Thymus (tissue), 14 donors: ENCODE measurements at places on chromosomes 11 and 22. TPM values are rescaled to one million over a fixed set of nuclear protein-coding genes. Genes with fewer than 3 reads are reported as not detected.

DNA sequence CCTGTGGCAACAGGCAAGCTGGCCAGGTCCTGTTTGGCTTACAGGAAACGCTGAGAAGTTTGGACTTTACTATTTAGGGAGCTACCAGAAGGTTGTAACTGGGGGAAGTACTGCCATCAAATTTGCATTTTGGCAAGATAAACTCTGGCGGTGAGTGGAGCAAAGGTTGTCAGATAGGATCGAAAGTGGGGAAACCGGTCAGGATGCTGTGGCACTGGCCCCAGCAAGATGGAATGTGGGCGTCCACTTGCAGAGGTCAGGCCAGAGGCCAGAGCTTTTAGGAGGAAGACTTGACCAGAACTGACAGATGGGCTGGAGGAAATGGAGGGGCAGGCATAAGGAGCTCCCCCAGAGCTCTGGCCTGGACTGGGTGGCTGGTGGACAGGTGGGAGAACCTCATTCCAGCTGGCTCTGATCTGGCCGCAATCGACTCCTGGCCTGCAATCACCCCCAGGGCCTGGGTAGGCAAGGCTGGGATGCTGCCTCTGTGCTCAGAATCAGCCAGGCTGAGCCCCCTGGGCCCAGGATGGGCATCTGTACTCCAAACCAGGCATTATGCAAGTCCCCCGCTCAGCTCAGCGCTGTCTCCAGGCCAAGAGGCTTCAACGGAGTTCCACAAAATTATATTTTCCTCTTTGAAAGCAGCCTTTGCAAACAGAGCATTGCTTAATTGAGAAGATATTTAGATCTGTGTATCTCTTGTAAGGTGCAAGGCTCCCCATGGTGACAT, 178.3 kb upstream of the NECTIN1 start:
- no peak for DNase-seq

DNA sequence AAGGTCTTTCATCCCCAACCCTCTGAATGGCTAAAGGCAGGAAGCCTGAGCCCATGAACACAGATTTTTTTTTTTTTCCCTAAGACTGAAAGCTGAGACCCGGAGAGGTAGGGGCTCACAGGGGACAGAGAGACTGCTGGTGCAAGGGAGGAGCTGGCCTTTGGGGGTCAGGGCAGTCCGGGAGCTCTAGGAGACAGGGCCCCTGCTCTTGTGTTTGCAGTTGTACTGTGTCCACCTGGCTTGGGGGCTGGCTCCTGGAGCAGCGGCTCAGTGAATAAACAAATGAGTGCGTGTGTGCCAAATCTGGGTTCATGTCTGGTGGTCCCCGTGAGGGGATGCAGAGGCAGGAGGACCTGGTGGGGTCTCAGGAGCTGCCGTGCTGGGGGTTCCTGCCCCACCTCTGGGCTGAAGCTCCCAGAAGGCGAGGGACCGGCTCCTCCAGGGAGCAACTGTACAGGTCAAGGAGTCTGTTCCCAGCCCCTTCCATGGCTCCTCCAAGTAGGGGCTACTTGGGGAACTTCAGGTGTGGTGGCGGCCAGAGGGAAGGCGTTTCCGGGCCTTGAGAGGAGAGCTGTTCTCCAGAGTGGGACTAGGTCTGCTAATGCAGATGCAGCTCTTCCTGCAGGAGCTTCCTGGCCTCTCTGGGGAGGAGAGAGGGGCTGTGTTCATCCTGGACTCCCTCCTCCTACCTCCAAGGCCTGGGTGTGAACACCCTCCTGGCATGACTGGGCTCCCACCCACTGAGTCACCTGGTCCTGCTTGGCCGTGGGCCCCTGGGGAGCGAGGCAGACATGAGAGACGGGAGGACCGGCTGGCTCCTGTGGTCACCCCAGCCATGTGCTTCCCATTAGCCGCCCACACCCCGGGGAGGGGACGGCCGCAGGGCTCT, 57.6 kb downstream of the FBXO7 start:
- DNase-seq: no peak

DNA sequence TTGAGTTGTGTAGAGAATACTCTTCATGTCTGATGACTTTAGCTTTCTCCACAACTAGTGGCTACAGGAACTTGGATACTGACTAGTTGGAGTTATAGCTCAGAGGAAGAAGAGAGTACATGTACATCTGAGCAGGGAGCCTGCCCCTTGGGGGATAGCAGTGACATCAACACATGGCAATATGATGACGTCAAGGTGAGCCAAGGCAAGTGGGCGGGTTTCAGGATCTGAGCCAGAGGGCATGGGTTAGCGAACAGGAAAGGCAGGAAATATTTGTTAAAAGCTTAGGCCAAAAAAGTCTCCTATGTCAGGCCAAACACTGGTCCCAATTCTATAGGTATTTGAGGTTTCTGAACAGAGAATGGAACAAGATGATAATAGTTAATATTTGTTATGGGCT, 42.0 kb upstream of the HORMAD2 start:
- no peak for DNase-seq

- DNase-seq: no peak
Measured at GRCh38 chr11:2770096-2770751, 70.4 kb upstream of the KCNQ1OT1 start.

- no peak for DNase-seq
Measured at GRCh38 chr11:45110562-45110961, 35.9 kb upstream of the PRDM11 start.

The HEPN1 gene
- not detected for total RNA-seq

GRCh38 chr22:31800065-31800464, 46.2 kb downstream of the DEPDC5 start:
- no peak for DNase-seq

- DNase-seq: no peak
Measured at GRCh38 chr11:63417174-63417852, 47.7 kb downstream of the SLC22A9 start.

The DCHS1 gene
- total RNA-seq: 3.2 TPM

The RNF121 gene
- 13.0 TPM for total RNA-seq

GRCh38 chr11:77101043-77101537, 1.6 kb upstream of the OMP start:
- DNase-seq: peak; percentile 13

The HOATZ gene
- total RNA-seq: 0.19 TPM

The SGSM1 gene
- 0.38 TPM for total RNA-seq
